ENCODE measurements at places on chromosomes 7 and 10.

GRCh38 chr10:49322371-49323170 lies 23.6 kb downstream of the C10orf71 start:
- DNase-seq, result no peak

GRCh38 chr7:93150200-93150835 lies 2.1 kb upstream of the SAMD9L start:
- DNase-seq, result no peak

- DNase-seq, result no peak
These were observed 65.1 kb upstream of the ADARB2 start for GRCh38 chr10:1802413-1802812.

DNA sequence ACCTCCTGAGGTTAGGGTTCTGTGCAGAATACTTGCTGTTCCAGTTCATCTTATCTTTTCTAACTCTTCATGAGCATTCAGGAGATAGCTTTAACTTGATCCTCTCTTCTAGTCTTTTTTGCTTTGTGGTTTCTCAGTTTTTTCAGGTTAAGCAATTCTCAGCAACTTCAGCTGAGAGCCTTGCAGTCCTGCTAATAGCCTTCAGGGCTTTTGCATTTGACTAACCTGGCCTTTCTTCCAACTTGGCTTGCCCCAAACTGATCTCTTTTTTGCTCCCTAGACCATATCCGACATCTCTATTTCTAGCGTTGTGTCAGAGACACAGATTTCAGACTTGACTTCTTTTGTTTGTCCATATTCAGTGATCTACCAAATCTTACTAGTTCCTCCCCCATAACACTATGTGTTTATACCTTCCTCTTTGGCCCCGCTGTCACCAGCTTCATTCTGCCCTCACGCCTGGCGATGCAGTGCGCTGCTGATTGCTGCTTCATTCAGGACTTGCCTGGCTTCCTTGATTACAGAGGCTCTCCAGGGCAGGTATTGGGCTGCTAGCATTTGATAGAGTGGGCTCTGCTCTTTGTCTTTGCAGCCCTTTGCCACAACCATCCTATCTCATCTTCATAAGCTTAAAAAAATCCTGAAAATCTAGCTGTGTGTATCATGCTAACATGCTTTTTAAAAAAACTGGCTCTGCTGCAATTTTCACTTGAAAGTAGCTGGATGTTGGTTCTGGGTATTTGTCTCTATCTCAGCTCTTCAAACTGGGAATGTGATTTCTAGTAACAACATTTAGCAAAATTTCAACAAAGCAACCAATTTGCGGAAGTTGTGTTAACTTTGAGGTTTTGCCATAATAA lies 9.6 kb downstream of the CUL1 start:
- DNase-seq, result no peak

- DNase-seq, result no peak
These were observed 107.7 kb downstream of the CACNA2D1 start for GRCh38 chr7:82335927-82336326.

DNA sequence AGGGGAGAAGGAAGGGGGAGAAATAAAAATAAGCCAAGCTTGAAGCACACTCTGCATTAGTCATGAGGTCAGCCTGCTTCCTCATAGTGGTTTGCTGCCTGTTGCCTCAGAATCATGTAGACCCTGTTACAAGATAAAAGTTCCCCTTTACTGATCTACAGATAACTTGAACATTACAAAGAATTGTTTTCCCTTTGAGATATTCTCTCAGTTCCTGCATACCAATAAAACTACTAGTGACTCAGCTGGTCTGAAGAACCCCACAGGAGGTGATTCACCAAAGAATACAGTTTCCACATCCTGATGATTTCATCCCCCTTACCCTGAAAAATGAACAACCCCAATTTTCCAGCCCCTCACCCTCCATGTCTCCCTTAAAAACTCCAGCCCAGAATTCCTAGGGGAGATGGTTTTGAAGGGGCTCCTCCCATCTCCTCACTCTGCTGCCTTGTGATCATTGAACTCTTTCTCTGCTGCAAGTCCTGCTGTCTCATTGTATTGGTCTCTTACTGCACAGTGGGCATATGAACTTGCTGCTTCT lies 31.5 kb upstream of the NRP1 start:
- peak; percentile 73 for DNase-seq

DNA sequence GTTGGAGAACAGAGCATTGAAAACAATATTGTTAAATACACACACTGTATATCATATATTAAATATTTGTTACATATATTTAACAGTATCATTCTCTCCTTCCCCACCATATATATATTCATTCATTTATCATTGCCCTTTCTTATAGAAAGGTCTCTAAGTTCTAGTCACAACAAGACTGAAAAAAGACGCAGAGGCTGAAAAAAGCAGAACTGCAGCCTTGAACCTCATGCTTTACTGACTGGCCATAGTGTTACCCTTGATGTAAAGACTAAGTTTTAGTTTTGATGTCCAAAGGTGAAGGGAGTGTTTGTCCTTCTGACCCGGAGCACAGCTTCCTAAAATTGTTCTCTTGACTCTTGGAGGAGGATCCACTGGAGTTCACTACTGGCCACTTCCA lies 247.9 kb downstream of the PTEN start:
- no peak for DNase-seq

DNA sequence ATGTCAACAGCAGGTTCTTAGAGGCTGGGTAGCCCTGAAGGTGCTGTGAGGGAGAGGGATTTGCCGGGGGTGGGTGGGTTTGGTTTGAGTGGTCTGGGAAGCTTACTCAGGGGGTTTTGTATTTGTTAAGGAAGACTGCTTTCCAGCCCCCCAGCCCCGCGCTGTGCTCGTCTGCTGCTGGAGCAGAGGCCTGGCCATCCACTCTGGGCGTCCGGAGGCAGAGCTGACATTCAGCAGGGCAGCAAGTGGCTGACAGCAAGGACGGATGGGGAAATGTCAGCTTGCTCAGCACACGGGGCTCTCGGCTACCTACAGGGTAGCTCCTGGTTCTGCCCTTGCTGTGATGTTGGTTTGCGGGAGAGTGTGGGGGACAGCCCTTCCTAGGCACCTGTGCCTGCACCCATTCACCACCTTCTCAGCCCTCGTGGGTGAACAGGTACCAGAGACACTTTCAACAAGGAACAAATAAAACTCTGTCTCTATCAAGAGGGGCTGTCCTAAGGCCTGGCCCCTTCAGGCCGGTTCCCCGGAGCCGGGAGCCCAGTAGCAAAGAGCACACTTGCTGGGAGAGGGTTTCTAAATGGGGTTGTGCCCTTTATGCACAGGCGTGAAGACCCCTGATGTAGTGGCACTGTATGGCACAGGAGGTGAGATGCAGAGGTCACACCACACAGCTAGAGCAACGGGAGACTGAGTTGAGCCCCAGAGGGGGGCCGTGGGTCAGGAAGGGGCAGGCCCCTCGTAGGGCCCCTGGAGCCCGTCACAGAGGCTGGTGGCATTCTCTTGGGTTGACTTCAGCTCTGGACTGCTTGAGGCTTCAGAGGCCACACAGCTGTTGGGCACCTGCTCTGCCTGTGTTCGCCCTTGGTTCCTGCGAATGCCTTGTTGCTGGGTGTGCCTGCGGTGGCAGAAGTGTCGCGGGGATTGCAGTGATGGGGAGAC lies 72.2 kb upstream of the SHH start:
- no peak for DNase-seq

GRCh38 chr10:121648493-121648892 lies 50.2 kb upstream of the FGFR2 start:
- DNase-seq, result no peak

Data from HS-27A (cell line).